T47D (cell line): ENCODE measurements at places on chromosomes 4 and X.

DNA sequence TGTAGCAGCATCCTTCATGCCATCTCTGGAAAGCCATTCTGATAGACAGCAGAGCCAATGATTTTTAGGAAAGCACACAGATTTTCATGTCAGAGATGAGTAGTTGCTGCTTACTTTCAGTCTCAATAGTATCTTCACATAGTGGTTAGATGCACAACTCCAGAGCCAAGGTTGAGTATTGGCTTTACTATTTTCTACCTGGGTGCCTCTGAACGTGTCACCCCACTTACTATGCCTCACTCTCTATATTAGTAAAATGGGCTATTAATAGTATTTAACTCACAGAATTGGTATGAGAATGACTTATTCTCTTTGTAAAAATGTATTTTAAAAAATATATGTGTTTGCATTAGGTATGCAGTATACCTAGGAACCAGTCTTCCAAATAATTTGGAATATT is 108.8 kb upstream of the STIM2 start:
- no peak for DNase-seq

DNA sequence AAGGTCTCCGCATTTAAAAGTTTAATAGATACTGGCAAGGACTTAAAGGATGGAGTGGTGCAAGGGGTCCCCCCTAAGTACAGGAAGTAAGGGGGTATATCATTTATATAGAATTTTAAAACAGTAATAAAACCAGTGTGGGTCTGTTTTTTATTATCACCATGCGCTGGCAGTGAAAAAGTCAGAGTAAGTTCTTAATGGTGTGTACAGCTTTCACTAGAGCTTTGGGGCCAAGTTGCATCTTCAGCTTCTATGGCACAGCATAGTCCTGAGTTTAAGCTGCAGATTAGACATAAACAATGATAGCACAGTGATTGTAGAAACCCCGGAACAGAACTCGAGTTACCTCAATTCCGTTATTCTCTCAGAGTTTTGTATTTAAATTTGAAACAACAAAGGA is 27.6 kb downstream of the RHOH start:
- no peak for DNase-seq

- DNase-seq: no peak
Measured at GRCh38 chr4:168483811-168484210, 3.5 kb upstream of the DDX60L start.

DNA sequence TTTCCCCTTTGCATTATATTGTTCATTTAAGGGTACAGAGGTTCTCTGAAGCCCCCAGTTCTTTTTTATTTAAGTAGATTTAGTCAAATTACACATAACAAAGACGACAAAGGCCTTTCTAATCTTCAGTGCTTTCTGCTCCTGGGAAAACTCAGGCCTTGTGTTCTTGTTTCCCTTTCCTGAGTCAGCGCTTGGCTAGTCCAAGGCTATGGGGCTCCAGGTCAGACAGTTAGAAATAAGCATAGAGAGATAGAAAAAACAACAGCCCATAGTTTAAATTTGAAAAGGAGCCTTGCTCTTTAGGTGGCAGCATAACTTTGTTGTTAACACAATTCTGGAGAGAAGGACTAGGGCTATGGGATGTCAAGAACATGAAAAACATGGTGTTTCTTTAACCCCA is 97.3 kb downstream of the PPP1R2C start:
- no peak for DNase-seq

DNA sequence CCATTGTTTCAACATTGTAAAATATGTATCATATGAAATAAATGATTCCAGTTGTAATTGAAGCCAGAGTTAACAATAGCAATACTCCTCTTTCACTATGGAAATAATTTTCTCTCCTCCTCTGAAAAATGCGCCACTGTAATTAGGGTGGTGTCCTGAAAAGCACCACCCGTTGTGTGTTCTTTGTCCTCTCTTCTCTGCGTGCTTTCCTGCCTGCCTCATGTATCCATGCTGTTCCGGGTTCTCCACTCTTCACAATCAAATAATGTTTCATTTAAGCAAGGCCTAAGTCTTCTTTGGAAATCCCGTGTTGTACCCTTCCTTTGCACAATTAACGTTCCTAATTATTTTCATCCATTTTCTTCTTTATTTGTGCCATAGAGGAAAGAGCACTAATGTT is 293.3 kb downstream of the ADGRL3 start:
- DNase-seq: no peak

DNA sequence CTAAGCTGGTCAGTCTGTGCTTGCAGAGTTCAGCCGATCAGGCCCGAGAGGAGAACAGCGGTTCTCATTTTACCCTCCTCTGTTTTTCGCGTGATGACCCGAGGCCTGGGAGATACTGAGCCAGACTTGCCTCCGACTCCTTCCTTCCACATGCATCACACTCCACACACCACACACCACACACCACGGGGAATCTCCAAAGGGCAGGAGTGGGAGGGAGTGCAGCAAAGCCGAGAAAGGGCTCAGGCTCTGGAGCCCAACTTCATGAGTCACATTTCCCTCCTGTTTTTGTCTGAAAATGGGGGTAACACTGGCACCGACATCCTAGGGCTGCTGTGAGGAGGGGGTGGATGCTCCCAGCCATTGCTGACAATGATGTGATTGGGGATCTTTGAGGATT is 38.9 kb downstream of the TKTL1 start:
- no peak for DNase-seq

DNA sequence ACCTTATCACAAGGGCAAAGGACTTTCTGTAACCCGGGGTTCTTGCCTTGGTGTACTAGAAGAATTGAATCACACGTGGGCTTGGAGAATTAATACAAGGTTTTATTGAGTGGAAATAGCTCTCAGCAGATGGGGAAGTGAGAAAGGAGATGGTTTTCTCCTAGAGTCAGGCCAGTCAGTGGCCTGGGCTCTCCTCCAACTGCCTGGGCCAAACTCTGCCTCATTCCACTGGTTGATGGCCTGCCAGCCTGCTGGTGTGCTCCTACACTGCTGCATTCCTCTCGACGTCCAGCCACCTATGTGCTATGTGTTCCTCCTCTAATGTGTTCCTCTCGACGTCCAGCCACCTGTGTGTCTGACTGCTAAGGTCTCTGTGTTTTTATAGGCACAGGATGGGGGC is 35.3 kb upstream of the SPIN2A start:
- no peak for DNase-seq

GRCh38 chr4:82624819-82625218 is 63.0 kb upstream of the TMEM150C start:
- DNase-seq: no peak

- no peak for DNase-seq
Measured at GRCh38 chr4:109947918-109948317, 35.2 kb downstream of the EGF start.

- no peak for DNase-seq
Measured at GRCh38 chr4:122827258-122827878, 737 bp downstream of the FGF2 start.

GRCh38 chr4:149465955-149466354 is 349.7 kb downstream of the IQCM start:
- DNase-seq: no peak

DNA sequence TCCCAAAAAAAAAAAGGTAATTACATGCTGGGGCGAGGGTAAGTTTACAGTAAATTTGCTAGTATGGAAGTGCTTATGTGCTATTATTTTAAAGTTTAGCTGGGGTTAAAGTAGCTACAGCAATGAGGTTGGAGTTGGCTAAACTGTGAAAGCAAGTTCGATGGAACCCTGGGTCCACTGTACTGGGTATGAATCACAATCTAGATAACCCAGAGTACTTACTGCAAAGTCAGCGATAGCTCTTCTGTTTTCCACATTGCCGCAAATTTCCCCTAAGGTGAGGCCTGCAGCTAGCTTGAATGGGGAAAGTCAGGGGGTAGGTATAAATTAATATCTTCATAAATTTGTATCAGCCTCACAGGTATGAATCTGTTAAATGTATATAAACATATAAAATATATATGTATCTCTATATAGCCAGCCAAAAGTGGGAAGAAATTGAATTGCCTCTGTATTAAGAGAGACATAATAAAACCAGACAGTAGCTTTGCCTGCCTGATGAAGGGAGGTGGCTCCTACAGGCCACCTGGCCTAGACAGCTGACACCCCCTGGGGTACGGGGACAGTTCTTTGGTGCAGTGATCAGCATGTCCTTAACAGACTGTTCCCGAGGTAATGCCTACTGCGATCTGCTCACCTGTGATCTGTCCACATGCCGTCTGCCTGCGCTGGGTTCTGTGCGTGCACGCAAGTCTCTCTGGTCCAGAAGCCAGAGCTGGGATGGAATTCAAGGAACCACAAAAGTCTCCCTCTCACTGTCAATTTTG is 30.6 kb downstream of the CLRN2 start:
- DNase-seq: no peak

DNA sequence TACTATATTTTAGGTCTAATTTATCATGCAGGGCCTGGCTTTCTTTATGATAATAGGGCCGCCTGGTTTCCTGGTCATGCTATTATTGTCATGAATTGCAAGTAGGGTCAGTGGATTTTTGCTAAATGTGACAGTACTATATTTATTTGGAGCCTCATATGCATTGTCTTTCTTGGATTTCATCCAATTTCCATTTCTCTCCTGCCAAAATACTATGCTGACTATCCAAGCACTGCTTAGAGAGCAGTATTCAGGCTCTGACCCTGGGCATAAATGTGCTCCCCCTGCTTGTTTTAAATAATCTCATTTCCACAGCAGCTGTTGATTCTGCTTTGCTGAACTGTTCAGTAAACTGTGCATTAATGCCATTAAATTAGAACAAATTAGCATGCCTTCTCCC is 269.3 kb downstream of the GPM6A start:
- DNase-seq: no peak

- DNase-seq: no peak
Measured at GRCh38 chr4:168509786-168510185, 12.9 kb downstream of the PALLD start.

- no peak for DNase-seq
Measured at GRCh38 chr4:38132107-38132673, 172.0 kb downstream of the PTTG2 start.

DNA sequence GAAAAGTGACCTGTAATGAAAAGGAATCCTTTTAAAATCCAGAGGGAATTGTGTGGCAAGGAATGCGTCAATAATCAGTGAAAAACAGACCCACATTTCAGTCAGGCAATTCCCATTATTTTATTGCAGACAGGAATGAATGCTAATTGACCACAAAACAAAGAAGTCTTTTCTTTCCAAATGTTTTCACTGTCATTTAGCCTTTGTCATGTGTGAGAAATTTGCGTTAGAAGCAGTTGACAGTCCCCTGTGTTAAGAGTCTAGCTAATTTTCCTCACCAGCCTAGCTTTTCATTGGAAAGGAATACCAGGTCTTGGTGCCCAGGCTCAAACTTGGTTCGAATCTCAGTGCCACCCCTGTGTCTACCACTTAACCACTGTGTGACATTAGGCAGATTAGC is 83.4 kb downstream of the KIT start:
- no peak for DNase-seq

GRCh38 chr4:119204916-119205315 is 7.6 kb upstream of the USP53 start:
- DNase-seq: no peak

GRCh38 chrX:97109730-97110129 is 226.0 kb downstream of the RPA4 start:
- DNase-seq: no peak

- no peak for DNase-seq
Measured at GRCh38 chrX:39782276-39782675, 315.5 kb downstream of the BCOR start.

DNA sequence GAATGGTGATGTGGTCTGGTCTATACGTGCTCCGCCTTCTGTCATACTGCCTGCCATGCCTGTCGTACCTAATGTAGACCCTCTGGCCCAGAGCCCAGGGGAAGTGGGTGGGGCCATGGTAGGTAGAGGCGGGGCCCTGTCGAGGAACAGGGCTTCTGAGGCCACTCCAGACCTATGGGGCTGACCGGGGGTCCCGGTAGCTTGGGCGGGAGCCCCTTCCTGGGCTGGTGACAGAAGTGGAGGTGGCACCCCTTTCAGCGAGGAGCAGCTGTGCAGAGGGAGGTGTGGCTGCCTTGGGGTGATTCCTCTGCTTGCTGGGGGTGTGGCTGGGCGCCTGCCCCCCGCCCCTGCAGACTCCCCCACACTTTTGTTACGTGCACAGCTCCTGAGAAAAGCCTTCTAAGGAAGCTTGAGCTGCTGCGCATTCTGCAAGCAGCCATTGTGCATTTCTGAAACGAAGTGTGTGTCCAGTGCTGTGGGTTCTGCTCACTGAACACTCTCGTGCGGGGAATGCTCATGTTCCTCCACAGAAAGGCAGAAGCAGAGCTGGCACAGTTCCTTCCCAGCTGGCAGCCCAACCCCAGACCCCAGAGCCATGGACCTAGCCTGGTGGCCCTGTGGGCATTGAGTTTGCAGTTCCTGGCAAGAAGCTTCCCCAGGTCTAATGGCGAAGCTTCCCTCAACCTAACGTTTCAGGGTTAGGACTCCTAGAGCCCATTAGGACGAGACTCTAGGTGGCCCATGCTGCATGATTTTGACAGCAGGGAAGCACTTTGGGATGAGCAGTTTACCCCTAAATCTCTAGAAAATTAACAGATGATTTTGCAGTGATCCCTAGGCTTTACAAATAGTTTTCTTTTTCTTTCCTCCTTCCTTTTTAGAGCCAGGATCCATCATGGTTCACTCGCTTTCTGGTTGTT is 72.7 kb upstream of the HGFAC start:
- DNase-seq: no peak

DNA sequence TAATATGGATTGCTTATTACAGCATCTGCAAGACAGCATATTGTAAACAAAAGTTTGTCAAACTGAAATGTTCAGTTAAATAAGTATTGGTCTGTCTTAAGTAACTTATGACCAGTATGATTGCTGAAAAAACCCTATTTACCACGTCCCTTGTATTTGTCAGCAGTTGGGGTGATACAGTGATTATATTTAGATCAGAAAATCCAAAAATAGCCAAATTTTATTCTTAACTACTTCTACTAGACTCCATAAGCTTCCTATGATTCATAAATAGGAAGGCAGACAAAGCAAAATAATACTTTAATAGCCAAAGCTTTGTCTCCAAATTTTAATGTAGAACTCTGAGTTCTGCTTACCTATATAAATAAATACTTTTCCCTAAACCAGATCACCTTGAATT is 45.3 kb downstream of the TBCK start:
- DNase-seq: no peak

DNA sequence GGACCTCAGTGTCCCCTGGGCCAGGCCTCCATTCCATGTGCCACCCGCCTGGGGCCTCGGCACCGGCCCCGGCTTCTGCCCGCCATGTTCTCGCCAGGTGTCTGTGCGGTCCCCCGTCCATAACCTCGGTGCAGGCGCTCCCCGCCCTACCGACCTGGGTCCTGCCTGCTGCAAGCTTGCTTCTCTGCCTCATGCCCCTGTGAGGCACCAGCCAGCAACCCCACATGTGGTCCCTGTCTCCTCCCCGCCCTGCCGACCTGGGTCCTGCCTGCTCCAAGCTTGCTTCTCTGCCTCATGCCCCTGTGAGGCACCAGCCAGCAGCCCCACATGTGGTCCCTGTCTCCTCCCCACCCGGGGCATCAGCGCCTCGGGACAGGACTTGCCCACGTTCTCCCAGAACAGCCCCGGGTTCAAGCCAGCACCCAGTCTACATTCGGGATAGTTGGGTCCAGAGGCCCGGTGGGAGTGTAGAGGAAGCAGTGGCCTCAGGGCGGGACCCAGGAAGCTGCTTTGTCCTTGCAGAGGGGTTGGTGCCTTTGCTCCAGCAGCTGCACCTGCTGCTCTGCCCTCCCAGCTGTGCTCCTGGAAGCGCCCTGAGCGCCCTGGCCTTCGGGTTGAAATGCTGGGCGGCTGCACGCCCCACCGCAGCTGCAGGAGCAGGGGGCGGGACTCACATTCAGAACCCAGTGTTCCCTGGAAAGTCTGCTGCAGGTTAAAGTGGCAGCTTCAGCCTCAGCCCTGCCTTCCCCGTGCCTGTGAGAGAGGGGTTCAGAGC is 20.1 kb upstream of the UVSSA start:
- no peak for DNase-seq

GRCh38 chrX:27619459-27619858 is 29.3 kb downstream of the DCAF8L2 start:
- no peak for DNase-seq
